M059J (cell line): ENCODE measurements at places on chromosomes 4 and X. TPM values are rescaled to one million over a fixed set of nuclear protein-coding genes. Genes with fewer than 3 reads are reported as not detected.

The SH3TC1 gene
- 0.66 and 1.8 TPM in 2 replicates for total RNA-seq

DNA sequence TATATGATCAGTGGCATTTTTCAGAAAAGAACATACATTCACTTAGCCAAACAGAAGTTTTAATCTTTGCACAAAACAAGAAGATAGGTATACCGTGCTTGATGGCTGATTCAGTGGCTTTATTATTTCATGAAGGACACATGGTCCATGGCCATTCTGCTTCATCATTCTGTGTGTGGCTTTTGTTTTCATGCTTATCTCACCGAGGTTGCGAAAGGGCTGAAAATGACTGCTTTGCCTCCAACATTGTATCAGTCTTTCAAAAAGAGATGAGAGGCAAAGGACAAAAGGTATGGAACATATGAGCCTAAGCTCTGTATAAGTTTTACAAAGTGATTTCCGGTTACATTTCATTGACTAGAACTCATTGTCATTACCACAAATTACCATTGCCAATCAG is 541.1 kb downstream of the RAB28 start:
- DNase-seq: no peak

GRCh38 chr4:169627307-169627706 is 6.9 kb downstream of the CLCN3 start:
- DNase-seq: no peak

The CXCL8 gene
- total RNA-seq: 33.1 and 33.9 TPM in 2 replicates

The SLC7A11 gene
- 7.8 and 9.2 TPM in 2 replicates for total RNA-seq

GRCh38 chr4:161577579-161578301 is 586.1 kb downstream of the FSTL5 start:
- DNase-seq: peak; percentile 78

- peak; percentile 14 for DNase-seq
These were observed 49.7 kb upstream of the ANKRD17 start for GRCh38 chr4:73308286-73308685.

The PABPC5 gene
- total RNA-seq: 0.17 TPM in 1 of 2 replicates, not detected in the other

The FSTL5 gene
- 0.12 TPM in 1 of 2 replicates, not detected in the other for total RNA-seq

The RHOXF2 gene
- total RNA-seq: not detected in 2 replicates

DNA sequence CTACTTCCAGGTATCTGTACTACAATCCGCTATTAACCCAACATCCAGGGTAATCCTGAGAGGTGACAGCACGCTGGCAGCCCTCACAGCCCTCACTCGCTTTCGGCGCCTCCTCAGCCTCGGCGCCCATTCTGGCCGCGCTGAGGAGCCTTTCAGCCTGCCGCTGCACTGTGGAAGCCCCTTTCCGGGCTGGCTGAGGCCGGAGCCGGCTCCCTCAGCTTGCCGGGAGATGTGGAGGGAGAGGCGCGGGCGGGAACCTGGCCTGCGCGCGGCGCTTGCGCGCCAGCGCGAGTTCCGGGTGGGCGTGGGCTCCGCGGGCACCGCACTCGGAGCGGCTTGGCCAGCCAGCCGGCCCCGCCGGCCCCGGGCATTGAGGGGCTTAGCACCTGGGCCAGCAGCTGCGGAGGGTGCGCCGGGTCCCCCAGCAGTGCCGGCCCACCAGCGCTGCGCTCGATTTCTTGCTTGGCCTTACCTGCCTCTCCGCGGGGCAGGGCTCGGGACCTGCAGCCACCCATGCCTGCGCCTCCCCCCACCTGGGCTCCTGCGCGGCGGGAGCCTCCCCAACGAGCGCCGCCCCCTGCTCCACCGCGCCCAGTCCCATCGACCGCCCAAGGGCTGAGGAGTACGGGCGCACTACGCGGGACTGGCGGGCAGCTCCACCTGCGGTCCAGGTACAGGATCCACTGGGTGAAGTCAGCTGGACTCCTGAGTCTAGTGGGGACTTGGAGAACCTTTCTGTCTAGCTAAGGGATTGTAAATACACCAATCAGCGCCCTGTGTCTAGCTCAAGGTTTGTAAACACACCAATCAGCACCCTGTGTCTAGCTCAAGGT is 87.3 kb downstream of the PRSS12 start:
- DNase-seq: no peak

The FOXO4 gene
- 4.2 and 5.2 TPM in 2 replicates for total RNA-seq

GRCh38 chr4:113810906-113811305 is 49.4 kb upstream of the CAMK2D start:
- peak; percentile 37 for DNase-seq

GRCh38 chr4:67109276-67109675 is 436.0 kb downstream of the CENPC start:
- no peak for DNase-seq

- peak; percentile 53 for DNase-seq
These were observed 105.9 kb downstream of the OR13H1 start for GRCh38 chrX:131649741-131650140.

The SHOX gene
- not detected in 2 replicates for total RNA-seq

- peak; percentile 18 for DNase-seq
These were observed 33.9 kb downstream of the GPRIN3 start for GRCh38 chr4:89273741-89274141.

The ZGRF1 gene
- total RNA-seq: 2.2 and 7.1 TPM in 2 replicates

- peak; percentile 70 for DNase-seq
These were observed 36.9 kb downstream of the SNCA start for GRCh38 chr4:89800012-89800516.

DNA sequence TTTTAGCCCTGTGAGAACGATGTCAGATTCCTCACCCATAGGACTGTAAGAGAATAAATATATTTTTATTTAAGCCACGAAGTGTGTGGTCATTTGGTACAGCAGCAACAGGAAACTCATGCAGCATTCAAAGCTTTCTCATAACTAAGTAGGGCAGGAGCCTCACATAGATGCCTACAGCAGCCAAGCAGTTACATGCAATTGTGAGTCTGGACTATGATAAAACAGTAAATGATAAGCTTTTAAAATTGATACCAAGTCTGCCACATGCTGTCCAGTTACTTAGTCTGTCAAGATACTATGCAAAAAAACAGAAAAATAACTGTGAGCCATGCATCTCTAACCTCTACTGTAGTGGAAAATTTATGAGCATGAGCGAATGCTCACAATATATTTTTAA is 359.6 kb downstream of the HS3ST1 start:
- DNase-seq: no peak

The MAGEB3 gene
- 0.07 and 0.12 TPM in 2 replicates for total RNA-seq

DNA sequence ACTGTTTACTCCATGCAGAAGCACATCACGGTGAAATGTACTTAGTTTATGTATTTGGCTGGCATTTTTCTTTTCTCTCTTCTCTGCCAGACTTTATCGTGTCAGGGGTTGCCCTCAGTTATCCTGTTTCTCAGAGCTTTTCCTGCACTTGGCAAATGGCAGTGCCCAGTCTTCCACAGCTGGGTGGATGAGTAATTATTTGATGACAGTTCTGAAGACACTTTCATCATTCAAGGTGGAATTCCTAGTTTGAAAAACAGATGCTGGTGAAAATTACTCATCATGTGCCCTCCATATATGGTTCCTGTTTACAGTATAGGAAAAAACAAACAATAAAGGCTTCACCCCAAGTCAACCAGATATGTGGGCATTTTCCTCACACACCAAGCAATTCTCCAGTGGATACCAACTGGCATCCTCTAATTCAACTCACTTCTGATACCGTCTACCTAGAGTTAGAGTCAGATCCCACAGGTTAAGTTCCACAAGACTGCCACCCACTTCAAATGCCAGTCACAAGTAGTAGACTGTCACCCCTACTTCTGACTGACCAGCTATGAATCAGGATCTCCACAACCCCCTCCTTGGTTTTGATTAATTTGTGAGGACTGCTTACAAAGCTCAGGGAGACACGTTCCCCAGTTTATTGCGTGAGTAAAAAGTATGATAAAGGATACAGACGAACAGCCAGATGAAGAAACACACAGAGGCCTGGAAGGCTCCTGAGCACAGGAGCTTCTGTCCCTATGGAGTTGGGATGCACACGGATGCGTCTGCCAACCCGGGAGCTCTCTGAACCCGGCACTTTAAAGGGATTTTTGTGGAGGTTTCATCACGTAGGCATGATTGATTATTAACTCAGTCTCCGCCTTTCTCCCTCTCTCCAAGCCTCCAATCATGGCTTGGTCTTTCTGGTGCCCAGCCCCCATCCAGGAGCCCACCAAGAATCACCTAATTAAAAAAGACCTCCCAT is 72.9 kb downstream of the CLDN34 start:
- DNase-seq: peak; percentile 53

GRCh38 chr4:99324361-99324760 is 3.2 kb upstream of the ADH1B start:
- no peak for DNase-seq

The CENPE gene
- 15.9 and 21.3 TPM in 2 replicates for total RNA-seq

GRCh38 chrX:100717363-100717762 is 14.6 kb downstream of the SYTL4 start:
- no peak for DNase-seq

The SMIM10 gene
- 12.6 and 13.4 TPM in 2 replicates for total RNA-seq

The IL2RG gene
- 2.8 and 5.3 TPM in 2 replicates for total RNA-seq

GRCh38 chr4:109044431-109044830 is 258.0 kb downstream of the COL25A1 start:
- no peak for DNase-seq

DNA sequence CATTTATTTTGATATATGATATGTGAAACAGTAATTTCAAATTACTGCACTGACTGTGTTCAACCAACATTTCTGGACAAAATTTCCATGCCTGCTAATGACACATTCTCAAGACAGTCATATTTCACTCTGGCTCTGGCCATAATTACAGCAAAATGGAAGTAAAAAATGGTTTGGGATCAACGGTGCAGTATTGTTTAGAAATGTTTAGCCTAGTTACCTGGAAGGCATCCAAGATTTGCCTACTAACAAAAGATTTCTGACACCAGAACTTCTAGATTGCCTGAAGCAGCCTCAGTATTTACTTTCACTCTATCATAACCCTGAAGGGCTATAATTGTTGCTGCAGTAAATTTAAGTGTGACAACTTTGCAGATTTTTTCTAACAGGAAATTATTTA is 416.3 kb downstream of the PCDH10 start:
- peak; percentile 87 for DNase-seq
